ENCODE measurements at places on chromosomes 12 and 14. TPM values are rescaled to one million over a fixed set of nuclear protein-coding genes. Genes with fewer than 3 reads are reported as not detected.

GRCh38 chr14:30210630-30211029, 283.0 kb upstream of the PRKD1 start:
- DNase-seq, result no peak
- no peaks in the 10 kb centered on the region for H3K36me3 ChIP-seq
- H3K27ac ChIP-seq, result no peak overlapping the region
- H3K4me3 ChIP-seq, result no peak overlapping the region
- H3K27me3 ChIP-seq, result no peaks in the 10 kb centered on the region
- H3K4me1 ChIP-seq, result no peaks in the 10 kb centered on the region

DNA sequence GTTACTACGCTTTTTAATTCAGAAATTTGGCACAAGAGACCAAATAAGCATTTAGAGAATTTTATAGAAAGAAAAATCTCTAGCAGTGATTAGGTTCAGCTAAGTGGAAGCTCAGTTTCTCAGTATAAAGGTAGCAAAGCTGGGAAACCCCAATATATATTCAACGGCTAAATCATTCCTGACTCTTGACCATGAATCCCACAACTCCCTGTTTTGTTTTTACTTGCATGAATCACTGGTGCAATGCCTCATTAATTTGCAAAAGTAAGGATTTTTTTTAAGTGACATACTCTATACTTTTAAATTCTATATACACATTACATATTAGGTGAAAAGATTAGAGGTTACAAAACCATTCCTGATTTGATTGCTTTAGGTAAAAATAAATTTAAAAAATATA, 74.3 kb upstream of the PLEKHG7 start:
- no peaks in the 10 kb centered on the region for H3K36me3 ChIP-seq
- H3K4me3 ChIP-seq, result no peak overlapping the region
- DNase-seq, result no peak
- H3K27me3 ChIP-seq, result no peaks in the 10 kb centered on the region
- H3K27ac ChIP-seq, result no peak overlapping the region

The NELL2 gene
- total RNA-seq, result 3.4 TPM

DNA sequence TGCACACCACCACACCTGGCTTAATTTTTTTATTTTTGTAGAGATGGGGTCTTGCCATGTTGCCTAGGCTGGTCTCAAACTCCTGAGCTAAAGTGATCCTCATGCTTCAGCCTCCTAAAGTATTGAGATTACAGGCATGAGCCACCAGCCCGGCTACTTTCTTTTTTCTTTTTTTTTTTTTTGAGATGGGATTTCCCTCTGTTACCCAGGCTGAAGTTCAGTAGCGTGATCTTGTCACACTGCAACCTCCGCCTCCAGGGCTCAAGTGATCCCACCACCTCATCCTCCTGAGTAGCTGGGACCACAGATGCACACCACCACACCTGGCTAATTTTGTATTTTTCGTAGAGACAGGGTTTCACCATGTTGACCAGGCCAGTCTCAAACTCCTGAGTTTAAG, 51.1 kb downstream of the LIMA1 start:
- no peak for DNase-seq
- no peak overlapping the region for H3K4me3 ChIP-seq
- no peak overlapping the region for H3K27ac ChIP-seq
- no peaks in the 10 kb centered on the region for H3K27me3 ChIP-seq
- H3K4me1 ChIP-seq, result no peaks in the 10 kb centered on the region
- H3K36me3 ChIP-seq, result no peaks in the 10 kb centered on the region

DNA sequence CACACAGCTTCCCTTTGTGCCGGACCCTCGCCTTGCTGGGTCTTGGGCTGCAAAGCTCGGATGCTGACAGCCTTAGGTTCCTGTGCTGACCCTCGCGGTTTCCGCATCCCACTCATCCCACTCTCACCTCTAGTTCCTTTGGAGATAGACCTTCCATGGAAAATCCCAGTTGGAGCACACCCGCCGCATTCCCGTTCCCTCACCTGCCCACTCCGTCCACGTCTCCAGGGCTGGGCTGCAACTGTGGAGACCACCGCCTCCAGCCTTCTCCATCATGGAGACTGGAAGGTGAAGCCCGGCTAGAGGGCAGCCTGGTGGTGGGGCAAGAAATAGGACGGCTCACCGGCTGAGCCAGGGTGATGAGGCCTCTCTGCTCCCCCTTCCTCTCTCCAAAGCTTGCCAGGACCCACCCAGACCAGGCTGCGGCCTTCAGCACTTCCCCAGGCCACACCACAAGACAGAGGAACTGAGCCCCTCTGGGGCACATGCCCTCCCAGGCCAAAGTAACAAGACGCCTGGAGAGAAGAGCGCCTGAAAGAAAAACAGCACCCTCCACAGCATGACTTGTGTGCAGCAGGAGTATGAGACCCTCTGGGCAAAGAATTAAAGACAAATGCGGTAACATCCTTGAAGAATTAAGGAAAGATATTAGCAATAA, 15.0 kb downstream of the TMEM121 start:
- H3K4me1 ChIP-seq, result peaks cover 6% of the 10 kb centered on the region
- H3K27me3 ChIP-seq, result peaks cover 40% of the 10 kb centered on the region
- H3K4me3 ChIP-seq, result no peak overlapping the region
- H3K36me3 ChIP-seq, result no peaks in the 10 kb centered on the region
- no peak overlapping the region for H3K27ac ChIP-seq

- no peaks in the 10 kb centered on the region for H3K27me3 ChIP-seq
- H3K4me3 ChIP-seq, result peak overlapping the region; percentile 65
- peak; percentile 88 for DNase-seq
- H3K27ac ChIP-seq, result peak overlapping the region; percentile 73
Observed at GRCh38 chr12:55743406-55744339, 751 bp downstream of the GDF11 start.

DNA sequence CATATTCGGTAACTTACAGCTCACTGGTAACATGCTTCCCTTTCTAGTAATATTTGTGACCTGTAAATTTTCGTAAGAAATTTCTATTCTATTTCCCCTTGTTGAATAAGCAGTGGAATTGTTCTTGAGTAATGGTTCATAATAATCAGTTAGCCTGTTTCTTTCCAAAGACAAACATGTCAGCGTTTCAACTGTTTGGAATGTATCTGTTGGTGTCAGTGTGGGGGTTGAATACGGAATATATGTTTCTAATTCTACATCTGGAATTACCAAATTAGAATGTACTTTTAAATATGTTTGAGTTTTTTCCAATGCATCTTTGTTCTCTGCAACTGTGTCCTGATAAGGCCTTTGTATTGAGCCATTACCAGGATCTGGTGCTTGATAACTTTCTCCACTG, 2.0 kb downstream of the BBS10 start:
- DNase-seq, result no peak
- H3K4me3 ChIP-seq, result no peak overlapping the region
- peaks cover 20% of the 10 kb centered on the region for H3K4me1 ChIP-seq
- no peaks in the 10 kb centered on the region for H3K36me3 ChIP-seq
- no peak overlapping the region for H3K27ac ChIP-seq
- no peaks in the 10 kb centered on the region for H3K27me3 ChIP-seq

DNA sequence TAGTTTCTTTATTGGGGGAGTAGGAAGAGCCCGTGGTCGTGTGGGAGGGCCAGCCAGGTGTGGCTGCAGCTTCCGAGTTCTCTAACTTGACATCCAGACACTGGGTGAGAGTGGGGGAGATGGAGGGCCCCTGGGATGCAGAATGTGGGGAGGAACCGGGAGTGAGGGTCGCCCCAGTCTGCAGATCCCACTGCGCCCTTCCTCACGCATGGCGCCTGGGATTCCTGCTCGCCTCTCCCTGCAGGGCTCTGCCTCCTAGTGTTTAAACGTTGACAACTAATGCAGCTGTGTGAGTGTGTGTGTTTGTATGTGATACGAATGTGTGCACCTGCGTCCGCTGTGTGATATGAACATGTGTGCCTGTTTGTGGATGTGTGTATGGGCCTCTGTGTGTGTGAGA, 34.6 kb downstream of the FZD10 start:
- H3K27ac ChIP-seq, result no peak overlapping the region
- no peak overlapping the region for H3K4me3 ChIP-seq
- H3K36me3 ChIP-seq, result no peaks in the 10 kb centered on the region
- no peaks in the 10 kb centered on the region for H3K27me3 ChIP-seq

- DNase-seq, result no peak
- no peaks in the 10 kb centered on the region for H3K4me1 ChIP-seq
- no peak overlapping the region for H3K27ac ChIP-seq
- no peaks in the 10 kb centered on the region for H3K36me3 ChIP-seq
- no peaks in the 10 kb centered on the region for H3K27me3 ChIP-seq
Observed at GRCh38 chr12:92601680-92602079, 101.1 kb upstream of the PLEKHG7 start.

DNA sequence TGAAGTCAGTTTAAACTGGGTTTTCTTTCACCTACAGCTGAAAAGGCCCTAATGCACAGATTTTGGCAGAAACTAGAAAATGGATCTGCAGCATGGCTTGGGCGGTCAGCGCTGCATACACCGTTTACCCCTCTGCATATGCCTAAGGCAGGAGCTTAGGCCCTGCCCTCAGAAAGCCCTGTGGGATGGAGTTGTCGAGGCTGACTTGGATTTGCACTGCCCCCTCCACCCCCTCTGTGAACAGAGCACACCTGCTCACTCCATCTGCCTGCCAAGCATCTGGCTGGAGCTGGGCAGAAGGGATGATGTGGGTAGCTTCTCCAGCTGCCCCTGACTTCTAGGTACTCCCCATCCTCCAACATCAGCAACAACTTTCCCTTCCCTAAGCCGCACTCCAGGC, 41.9 kb downstream of the TTC7B start:
- peaks cover 6% of the 10 kb centered on the region for H3K36me3 ChIP-seq
- no peaks in the 10 kb centered on the region for H3K27me3 ChIP-seq
- no peaks in the 10 kb centered on the region for H3K4me1 ChIP-seq
- DNase-seq, result no peak
- H3K27ac ChIP-seq, result no peak overlapping the region
- no peak overlapping the region for H3K4me3 ChIP-seq

The LIN7A gene
- 9.9 TPM for total RNA-seq

The ASCL1 gene
- total RNA-seq, result not detected

The KRT75 gene
- total RNA-seq, result not detected

GRCh38 chr14:99205086-99205688, 66.8 kb downstream of the BCL11B start:
- DNase-seq, result peak; percentile 24
- no peak overlapping the region for H3K27ac ChIP-seq
- H3K36me3 ChIP-seq, result no peaks in the 10 kb centered on the region
- H3K27me3 ChIP-seq, result peaks cover 14% of the 10 kb centered on the region
- no peaks in the 10 kb centered on the region for H3K4me1 ChIP-seq
- H3K4me3 ChIP-seq, result no peak overlapping the region

DNA sequence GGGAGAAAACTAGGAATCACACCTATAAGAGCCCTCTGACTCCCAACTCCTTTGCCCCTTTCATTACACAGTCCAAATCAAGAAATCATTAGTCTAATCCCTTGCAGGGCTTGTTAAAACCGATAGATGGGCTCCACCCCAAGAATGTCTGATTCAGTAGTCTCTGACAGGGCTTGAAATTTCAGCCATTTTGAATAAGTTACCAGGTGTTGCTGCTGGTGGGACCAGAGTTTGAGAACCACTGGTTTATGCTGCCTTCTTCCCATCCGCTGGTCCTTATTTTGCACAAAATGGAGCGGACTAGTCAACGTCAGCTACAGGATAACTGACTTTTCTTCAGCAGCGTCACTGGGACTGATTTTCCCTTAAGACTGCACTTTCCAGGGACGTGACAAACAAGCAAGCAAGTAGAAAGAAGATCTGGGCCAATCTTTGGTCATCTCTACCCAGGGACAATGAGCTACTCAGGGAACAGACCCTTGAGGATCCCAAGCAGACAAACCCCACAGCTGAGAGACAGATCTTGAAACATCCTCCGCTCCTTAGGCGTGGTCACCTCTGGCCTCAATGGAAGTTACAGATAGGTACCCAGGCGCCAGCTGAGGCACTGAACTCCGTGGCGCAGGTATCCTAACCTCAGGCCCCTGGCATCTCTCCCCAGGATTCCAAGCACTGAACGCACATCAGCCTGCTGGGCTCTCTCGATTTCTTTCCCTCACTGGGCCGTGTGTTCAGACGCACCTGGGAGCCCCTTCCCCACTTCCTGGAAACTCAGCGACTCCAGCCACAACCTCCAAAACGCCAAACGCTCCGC, 900 bp downstream of the KCTD10 start:
- no peaks in the 10 kb centered on the region for H3K27me3 ChIP-seq
- H3K4me3 ChIP-seq, result peak overlapping the region; percentile 90
- peak overlapping the region; percentile 89 for H3K27ac ChIP-seq

DNA sequence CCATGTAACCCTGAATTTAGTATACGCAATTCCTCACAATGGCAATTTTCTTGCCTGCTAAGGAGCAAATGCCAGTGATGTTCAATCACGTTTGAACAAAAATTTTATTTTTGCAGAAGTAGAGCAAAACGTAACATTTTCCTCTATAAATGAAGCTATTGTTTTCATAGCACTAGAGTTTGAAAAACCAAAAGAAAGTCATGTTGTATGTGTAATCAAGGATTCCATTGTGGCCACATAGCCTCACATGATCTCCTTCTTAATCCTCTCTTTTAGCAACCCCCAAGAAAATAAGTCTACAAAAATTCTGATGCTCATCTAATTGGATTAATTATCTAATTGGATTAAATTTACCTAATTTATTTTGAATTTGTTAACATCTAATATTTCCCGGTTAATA, 1217.4 kb upstream of the FLRT2 start:
- H3K36me3 ChIP-seq, result no peaks in the 10 kb centered on the region
- DNase-seq, result no peak
- no peaks in the 10 kb centered on the region for H3K4me1 ChIP-seq
- H3K27me3 ChIP-seq, result no peaks in the 10 kb centered on the region
- no peak overlapping the region for H3K4me3 ChIP-seq
- H3K27ac ChIP-seq, result no peak overlapping the region

- H3K36me3 ChIP-seq, result peaks cover 14% of the 10 kb centered on the region
- H3K27me3 ChIP-seq, result no peaks in the 10 kb centered on the region
- H3K4me1 ChIP-seq, result no peaks in the 10 kb centered on the region
Observed at GRCh38 chr12:2844786-2845185, 10.0 kb upstream of the NRIP2 start.

DNA sequence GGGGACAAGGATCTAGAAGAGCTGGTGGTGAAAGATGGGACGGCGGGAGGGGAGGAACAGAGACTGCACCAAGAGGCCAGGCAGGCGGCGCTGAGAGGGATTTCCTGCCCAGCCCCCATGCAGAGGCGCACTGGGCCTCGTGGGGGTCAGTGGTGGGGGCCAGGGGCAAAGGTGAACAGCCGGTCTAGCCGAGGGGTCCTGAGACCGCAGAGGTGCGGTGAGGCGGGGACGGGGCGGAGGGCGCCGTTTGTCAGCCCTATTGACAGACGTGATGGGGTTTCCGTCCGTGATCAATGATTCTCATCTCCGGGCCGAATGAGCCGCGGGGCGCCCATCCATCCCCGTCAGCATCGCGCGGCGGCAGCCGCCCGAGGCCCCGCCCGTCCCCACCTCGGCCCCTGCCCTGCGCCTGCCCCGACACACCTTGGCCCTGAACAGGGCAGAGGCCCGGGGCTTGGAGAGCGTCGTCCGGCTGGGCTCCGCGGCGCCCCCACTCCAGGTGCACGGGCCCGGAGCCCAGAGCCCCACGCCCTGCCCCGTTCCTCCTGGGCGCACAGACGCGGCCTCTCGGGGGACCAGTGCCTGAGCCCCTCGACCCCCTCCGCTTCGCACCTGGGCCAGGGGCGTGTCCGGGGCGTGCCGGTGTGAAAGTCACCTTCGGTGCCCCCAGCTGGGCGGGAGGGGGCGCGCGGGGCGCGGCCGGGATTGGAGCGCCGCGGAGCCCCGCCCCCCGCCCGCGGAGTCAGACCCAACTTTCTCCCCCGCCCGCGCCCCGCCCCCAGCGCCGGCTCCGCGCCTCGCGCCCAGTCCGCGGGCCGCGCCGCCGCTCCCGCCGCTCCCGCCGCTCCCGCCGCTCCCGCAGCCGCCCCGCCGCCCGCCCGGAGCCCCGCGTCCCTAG, at the start of gene NXPH4:
TSS of gene NXPH4 (plus strand) at position 781 of the 898 bp plus-strand sequence. CDS start 176 bp downstream, outside the sequence.
- H3K4me1 ChIP-seq, result peaks cover 37% of the 10 kb centered on the region
- DNase-seq, result no peak
- H3K36me3 ChIP-seq, result no peaks in the 10 kb centered on the region
- H3K4me3 ChIP-seq, result peak within 1 kb of the TSS; percentile 35

GRCh38 chr12:14367040-14367661, 1.7 kb downstream of the ATF7IP start:
- peak overlapping the region; percentile 47 for H3K4me3 ChIP-seq
- peak overlapping the region; percentile 97 for H3K27ac ChIP-seq
- no peaks in the 10 kb centered on the region for H3K27me3 ChIP-seq
- H3K4me1 ChIP-seq, result no peaks in the 10 kb centered on the region
- DNase-seq, result peak; percentile 56

All from left lung (tissue), 14 donors.